ENCODE measurements at places on chromosomes 12 and 14.
A peak's percentile ranks its signal among the peaks of the same experiment; 100 is the strongest.

GRCh38 chr14:28751467-28752058 lies 15.0 kb upstream of the FOXG1 start:
- H3K27ac ChIP-seq: no peak overlapping the region
- H3K27me3 ChIP-seq: no peaks in the 10 kb centered on the region
- DNase-seq: no peak
- no peak overlapping the region for H3K4me3 ChIP-seq

DNA sequence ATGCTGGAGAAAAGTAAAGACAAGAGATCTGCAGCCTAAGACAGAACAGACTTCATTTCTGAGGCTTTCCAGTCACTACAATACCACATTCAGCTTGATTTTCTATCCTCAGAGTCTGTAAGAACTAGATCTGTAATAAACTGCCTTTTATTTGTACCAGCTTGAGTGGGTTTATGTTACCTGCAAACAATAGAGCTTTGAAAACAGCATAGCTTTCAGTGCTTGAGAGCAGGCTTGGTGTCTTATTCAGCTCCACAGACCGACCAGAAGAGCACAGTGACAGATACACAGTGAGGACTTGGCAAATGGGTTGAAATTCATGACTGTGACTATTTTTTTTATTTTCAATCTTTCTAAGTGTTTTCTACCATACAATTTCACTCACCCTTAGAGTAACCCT lies 207.8 kb upstream of the OTX2 start:
- H3K4me1 ChIP-seq: no peaks in the 10 kb centered on the region
- no peak overlapping the region for H3K4me3 ChIP-seq
- no peak for DNase-seq
- no peak overlapping the region for H3K27ac ChIP-seq
- no peaks in the 10 kb centered on the region for H3K27me3 ChIP-seq

GRCh38 chr14:93742761-93743160 lies 45.5 kb downstream of the PRIMA1 start:
- no peaks in the 10 kb centered on the region for H3K27me3 ChIP-seq
- DNase-seq: no peak
- H3K36me3 ChIP-seq: no peaks in the 10 kb centered on the region
- H3K4me3 ChIP-seq: no peak overlapping the region
- peaks cover 30% of the 10 kb centered on the region for H3K4me1 ChIP-seq

DNA sequence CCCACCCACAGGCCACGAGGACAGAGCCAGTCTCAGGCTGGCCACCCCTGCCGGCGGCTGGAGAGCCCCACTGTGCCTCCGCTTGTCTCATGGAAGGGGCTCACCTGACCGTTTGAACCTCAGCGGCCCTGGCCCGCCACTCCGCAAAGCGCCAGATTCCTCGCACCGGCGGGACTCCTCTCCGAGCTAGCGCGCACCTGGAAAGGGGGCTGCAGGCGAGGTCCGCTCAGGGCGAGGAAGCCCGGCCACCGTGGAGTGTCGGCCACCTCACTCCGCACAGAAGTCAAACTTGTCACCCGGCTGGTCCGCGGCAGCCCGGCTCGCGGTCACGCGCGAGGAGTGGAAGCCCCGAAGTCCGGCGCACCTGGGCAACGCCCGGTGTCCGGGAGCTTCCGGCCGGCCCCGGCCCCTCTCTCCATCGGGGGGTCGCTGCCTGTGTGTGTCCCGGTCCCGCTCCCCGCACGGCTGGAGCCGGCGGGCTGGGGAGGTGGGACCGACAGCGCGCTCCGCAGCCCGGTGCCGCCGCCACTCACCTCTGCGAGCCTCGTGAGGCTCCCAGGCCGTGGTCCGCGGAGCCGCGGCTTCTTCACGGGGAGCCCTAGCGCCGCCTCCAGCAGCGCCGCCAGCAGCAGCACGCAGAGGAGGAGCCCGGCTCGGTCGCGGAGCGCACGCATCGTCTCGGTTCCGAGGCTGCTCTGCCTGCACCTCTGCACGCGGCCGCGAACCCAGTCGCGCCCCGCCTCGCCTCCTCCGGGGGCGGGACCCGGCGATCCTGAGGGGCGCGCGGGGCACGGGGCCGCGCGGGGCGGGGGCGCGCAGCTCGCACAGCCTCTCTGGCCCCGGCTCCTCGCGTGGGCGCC lies at the start of gene ISM2:
Gene ISM2 (minus strand): TSS at position 697 of the 860 bp plus-strand sequence. CDS start 23 bp downstream, at position 674.
- no peak within 1 kb of the TSS for H3K27ac ChIP-seq
- no peaks in the 10 kb centered on the region for H3K36me3 ChIP-seq
- H3K27me3 ChIP-seq: peaks cover 34% of the 10 kb centered on the region
- peaks cover 18% of the 10 kb centered on the region for H3K4me1 ChIP-seq

DNA sequence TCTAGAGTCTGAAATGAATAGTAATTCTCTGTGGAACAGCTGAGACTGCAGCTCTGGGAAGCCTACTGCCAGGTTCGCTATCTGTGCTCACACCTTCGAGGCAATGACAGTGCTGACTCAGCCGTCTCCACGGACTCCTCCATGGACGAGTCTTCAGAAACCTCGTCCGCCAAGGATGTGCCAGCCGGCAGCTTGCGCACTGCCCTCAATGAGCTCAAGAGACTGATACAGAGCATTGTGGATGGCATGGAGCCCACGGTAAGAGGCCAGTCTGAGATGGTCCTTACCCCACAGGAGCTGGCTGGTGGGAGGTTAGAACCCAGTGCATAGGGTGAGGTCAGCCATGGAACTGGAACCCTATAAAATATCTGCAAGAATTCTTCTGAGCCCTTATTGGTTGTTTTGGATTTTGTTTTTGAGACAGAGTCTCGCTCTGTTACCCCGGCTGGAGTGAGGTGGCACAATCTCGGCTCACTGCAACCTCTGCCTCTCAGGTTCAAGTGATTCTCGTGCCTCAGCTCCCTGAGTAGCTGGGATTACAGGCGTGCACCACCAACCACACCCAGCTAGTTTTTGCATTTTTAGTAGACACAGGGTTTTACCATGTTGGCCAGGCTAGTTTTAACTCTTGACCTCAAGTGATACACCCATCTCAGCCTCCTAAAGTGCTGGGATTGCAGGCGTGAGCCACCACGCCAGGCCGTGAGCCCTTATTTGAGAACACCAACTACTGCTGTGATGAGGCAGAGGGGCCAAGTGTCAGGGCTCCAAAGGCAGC lies 43.9 kb downstream of the RAB35 start:
- no peak overlapping the region for H3K4me3 ChIP-seq
- no peaks in the 10 kb centered on the region for H3K36me3 ChIP-seq
- no peaks in the 10 kb centered on the region for H3K27me3 ChIP-seq
- H3K27ac ChIP-seq: no peak overlapping the region

DNA sequence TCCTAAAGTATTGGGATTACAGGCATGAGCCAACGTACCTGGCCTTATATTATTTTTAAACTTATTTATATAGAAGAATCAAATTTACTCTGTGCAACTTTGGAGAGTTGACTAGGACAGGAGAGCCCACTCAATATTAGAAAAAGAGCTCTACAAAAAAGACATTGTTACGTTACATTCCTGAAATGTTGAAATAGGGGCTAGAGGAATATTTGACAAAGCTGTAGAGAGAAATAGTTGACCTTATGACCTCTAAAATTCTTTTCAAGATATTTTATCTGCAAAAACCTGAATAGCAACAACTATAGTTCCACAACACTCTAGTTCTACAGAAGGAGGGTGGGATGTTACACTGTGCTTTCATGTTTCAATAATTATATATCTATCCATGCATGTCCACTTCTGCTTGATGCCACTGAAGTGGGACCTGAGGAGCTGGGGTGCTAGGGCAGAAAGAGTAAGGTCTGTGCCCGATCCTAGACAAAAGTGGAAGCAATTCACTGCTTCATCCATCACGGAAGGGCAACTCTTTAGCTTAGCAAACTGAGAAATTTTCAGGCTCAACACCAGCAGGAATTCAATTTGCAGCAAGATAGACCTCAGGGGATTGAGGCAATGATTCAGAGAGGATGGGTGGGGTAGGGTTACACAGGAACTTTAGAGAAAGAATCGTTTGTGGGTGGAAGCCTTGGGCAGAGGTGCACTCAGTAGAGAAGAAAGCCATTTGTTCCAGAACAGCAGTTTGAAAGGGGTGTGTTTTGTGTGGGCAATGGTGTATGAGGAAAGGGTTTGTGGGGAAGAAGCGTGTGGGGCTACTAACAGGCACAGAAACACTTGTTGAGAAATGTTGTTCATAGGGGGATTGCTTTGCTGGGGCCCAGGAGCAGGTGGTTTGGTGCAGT lies 16.0 kb upstream of the RNASE10 start:
- H3K4me1 ChIP-seq: no peaks in the 10 kb centered on the region
- H3K4me3 ChIP-seq: no peak overlapping the region
- H3K36me3 ChIP-seq: no peaks in the 10 kb centered on the region
- no peak overlapping the region for H3K27ac ChIP-seq

- H3K27me3 ChIP-seq: no peaks in the 10 kb centered on the region
- no peaks in the 10 kb centered on the region for H3K4me1 ChIP-seq
- H3K36me3 ChIP-seq: no peaks in the 10 kb centered on the region
- H3K27ac ChIP-seq: no peak overlapping the region
- H3K4me3 ChIP-seq: no peak overlapping the region
- no peak for DNase-seq
These were observed 6.4 kb upstream of the TBPL2 start for GRCh38 chr14:55446833-55447232.

DNA sequence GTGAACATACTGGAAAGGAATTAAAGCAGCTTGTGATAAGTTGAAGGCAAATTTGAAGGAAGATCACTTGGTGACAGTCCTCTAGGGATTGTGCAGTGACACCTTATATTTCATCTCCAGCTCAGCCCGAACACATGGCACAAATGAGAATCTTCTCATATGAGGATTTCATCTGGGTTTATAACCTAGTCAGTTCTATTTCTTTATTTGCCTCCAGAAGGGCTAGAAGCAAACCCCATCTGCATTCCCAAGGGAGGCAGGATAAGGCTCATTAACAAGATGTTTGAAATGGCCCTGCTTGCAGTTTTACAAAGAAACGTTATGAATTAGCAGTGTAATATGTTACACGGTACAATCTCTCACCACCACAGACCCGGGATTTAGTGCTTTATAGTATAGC lies 90.7 kb upstream of the KRR1 start:
- H3K4me3 ChIP-seq: no peak overlapping the region
- H3K27ac ChIP-seq: no peak overlapping the region
- peaks cover 40% of the 10 kb centered on the region for H3K4me1 ChIP-seq
- no peaks in the 10 kb centered on the region for H3K36me3 ChIP-seq
- no peak for DNase-seq

- H3K4me1 ChIP-seq: no peaks in the 10 kb centered on the region
- no peak overlapping the region for H3K27ac ChIP-seq
- no peaks in the 10 kb centered on the region for H3K27me3 ChIP-seq
- no peak overlapping the region for H3K4me3 ChIP-seq
- DNase-seq: peak; percentile 58
These were observed 245.9 kb downstream of the CHST11 start for GRCh38 chr12:104702565-104703139.

GRCh38 chr12:47491516-47492305 lies 214.1 kb downstream of the RPAP3 start:
- H3K4me1 ChIP-seq: no peaks in the 10 kb centered on the region
- no peak overlapping the region for H3K4me3 ChIP-seq
- H3K27ac ChIP-seq: no peak overlapping the region
- DNase-seq: no peak

DNA sequence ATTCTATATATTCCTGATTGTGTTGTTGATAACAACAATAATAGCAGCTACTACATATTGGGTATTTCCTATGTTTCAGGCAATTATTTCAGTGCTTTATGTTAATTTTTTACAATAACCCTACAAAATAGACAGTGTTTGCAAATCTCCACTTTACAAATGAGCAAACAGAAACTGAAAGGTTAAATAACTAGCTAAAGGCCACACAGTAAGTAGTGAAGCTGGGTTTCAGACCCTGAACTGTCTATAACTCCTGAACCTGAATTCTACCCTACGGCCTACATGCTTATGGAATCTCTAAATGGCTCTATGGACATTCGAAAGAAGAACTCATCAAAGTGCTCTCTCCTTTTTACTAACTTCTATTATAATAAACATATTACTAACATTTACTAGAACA lies 19.7 kb upstream of the NUDT4 start:
- H3K27me3 ChIP-seq: no peaks in the 10 kb centered on the region
- no peak overlapping the region for H3K27ac ChIP-seq
- no peaks in the 10 kb centered on the region for H3K36me3 ChIP-seq
- DNase-seq: no peak

DNA sequence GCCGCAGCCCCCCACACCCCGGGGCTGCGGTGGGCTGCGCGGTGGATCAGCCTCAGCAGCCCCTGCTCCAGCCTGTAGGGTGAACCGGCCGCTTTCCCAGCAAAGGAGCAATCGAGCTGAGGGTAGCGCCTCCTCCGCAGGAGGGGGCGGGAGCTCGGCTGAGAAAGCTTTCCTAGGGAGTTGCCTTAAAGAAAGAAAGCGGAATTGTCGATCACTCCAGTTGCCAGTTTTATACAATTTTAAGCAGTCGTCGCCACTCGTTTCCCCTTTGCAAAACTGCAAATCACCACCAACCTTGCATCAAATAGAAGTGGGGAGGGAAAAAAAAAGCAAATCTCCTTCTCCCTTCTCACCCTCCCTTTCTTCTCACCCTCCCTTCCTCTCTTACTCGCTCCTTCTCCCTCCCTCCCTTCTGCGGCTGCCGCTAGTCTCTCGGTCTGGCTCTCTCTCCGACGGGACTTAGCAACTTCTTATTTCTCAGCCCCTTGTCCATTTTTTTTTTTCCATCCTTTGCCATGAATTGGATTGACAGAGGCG lies at the start of gene PDE3A:
Gene PDE3A (plus strand): TSS at position 424 of the 537 bp plus-strand sequence. CDS start 748 bp downstream, outside the sequence.
- H3K36me3 ChIP-seq: no peaks in the 10 kb centered on the region
- peak; percentile 42 for DNase-seq
- H3K27me3 ChIP-seq: no peaks in the 10 kb centered on the region

DNA sequence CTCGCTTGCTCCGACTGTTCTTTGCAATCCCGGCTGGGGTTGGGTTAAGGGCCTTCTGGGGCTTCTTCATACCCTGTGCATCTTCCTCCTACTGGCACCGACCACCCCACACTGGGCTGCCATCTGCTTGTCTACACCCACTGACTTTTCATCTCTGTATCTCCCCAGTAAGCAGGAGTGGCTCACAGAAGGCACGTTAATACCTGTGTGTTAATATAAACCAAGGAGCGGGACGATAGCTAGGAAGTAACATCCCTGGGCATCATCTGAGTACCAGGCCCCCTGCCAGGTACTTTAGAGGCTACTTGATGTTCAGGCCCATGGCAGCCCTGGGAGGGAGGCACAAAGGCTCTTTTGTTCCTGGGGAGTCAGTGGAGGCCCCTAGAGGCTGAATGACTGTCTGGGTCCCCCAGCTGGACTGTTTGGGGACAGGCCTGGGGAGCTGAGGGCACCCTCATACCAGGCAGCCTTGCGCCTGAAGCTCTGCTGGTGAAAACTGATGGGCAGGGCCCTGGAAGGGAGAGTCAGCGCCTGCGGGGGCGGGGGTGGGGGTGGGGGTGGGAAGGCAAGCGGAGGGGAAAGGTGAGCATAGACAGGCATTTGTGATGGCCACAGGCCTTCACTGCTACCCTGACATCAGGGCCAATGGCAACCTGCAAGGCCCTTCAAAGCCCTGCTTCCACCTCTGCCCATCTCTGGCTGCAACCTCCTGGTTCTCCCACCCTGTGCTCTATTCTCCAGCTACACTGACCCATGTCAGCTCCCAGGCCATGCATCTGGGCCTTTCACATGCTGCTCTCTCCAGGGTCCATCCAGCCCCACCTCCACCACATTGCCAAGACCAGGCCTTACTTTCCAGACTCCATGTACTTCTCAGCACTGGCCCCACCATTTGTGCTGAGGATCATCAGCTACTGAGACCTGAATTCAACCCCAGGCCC lies 34.2 kb upstream of the DEGS2 start:
- H3K27me3 ChIP-seq: no peaks in the 10 kb centered on the region
- peak overlapping the region; percentile 92 for H3K27ac ChIP-seq
- no peaks in the 10 kb centered on the region for H3K36me3 ChIP-seq
- H3K4me3 ChIP-seq: peak overlapping the region; percentile 40
- DNase-seq: no peak
- H3K4me1 ChIP-seq: no peaks in the 10 kb centered on the region

GRCh38 chr14:89921346-89921745 lies 33.2 kb downstream of the EFCAB11 start:
- peak overlapping the region; percentile 73 for H3K27ac ChIP-seq
- H3K27me3 ChIP-seq: no peaks in the 10 kb centered on the region
- H3K4me3 ChIP-seq: no peak overlapping the region
- peaks cover 5% of the 10 kb centered on the region for H3K4me1 ChIP-seq
- no peaks in the 10 kb centered on the region for H3K36me3 ChIP-seq

Measured in tibial nerve (tissue), 4 donors.